ENCODE measurements at places on chromosomes 2 and 18. TPM values are rescaled to one million over a fixed set of nuclear protein-coding genes. Genes with fewer than 3 reads are reported as not detected.

The ALPI gene
- total RNA-seq: not detected

GRCh38 chr2:149595056-149595963 lies 7.7 kb upstream of the MMADHC start:
- no peak for DNase-seq

- no peak for DNase-seq
These were observed 6.0 kb upstream of the ASAP2 start for GRCh38 chr2:9200633-9201015.

The PROM2 gene
- 0.60 TPM for total RNA-seq

- no peak for DNase-seq
These were observed 5.4 kb downstream of the HS6ST1 start for GRCh38 chr2:128313091-128313836.

DNA sequence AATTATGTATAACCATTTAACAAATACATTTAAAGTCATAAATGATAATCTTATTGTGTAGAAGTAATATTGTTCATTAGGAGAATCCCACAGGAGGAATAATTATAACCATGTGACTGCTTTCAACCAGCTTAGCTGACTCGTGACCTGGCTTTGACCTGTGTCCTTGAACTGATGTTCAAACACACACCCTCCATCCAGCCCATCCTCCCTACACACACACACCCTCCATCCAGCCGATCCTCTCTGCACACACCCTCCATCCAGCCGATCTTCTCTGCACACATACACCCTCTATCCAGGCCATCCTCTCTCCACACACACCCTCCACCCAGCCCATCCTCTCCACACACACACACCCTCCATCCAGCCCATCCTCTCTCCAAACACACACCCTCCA lies 83.5 kb downstream of the EIPR1 start:
- no peak for DNase-seq

GRCh38 chr2:37916512-37917082 lies 8.5 kb upstream of the RMDN2 start:
- no peak for DNase-seq

DNA sequence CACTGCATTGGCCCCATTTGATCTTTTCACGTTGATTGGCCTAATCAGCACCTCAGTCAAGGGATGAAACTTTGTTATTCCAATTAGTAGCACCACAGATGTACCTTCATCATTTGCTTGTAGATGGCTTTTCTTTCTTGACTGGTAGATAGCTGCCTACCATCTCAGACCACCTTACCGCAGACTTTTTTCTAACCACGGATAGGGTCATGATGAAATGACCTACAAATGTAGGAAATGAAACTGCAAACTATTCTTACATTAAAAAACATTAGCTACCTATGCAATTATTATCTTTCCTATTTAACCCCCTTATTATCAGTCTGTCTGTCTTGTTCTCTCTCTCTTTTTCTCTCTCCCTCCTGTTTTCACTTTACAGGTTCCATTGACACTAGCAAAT lies 22.4 kb upstream of the SLC25A52 start:
- DNase-seq: no peak

The AQP12A gene
- total RNA-seq: not detected

GRCh38 chr2:97906307-97906706 lies 89.4 kb downstream of the TMEM131 start:
- DNase-seq: no peak

The ABCG5 gene
- not detected for total RNA-seq

DNA sequence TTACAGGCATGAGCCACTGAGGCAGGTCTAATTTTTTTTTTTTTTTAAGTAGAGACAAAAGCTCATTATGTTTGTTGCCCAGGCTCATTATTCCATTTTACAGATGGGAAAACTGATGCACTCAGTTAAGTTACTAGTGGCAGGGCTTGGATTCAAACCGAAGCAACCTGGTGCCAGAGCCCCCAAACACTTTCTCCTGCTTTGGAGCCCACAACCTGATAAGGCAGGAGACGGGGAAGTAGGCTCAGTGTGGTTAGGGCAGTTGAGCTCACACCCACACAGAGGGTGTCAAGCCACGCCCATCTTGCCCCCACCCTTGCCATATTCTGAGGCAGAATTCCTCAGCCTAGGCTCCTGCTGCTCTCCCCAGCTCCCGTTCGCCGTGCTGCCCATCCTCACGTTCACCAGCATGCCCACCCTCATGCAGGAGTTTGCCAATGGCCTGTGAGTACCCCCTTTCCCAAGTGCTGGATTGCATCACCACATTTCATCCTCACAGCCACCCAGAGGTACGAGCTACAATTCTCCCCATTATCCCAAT lies 5.8 kb upstream of the CTDSP1 start:
- no peak for DNase-seq

- DNase-seq: no peak
These were observed 57.6 kb downstream of the SDC1 start for GRCh38 chr2:20167356-20167755.

GRCh38 chr2:237472909-237473877 lies 13.9 kb upstream of the MLPH start:
- DNase-seq: no peak

The CCDC74B gene
- 1.2 TPM for total RNA-seq

DNA sequence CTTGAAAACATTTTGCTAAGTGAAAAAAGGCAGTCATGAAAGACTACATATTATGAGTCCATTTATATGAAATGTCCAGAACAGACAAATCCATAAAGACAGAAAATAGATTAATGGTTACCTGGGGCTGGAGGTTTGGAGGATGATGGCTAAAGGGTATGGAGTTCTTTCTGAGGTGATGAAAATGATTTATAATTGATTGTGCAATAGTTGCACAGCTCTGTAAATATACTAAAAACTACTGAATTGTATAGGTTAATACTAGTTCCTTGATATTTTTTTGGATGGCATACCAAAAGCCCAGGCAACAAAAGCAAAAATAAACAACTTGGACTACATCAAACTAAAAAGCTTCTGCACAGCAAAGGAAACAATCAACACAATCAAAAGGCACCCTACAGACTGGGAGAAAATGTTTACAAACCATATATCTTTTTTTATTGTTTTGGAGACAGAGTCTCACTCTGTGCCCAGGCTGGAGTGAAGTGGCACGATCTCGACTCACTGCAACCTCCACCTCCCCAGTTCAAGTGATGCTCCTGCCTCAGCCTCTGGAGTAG lies 21.5 kb downstream of the SOS1 start:
- DNase-seq: no peak

- no peak for DNase-seq
These were observed 80.2 kb upstream of the COL3A1 start for GRCh38 chr2:188893972-188894371.

DNA sequence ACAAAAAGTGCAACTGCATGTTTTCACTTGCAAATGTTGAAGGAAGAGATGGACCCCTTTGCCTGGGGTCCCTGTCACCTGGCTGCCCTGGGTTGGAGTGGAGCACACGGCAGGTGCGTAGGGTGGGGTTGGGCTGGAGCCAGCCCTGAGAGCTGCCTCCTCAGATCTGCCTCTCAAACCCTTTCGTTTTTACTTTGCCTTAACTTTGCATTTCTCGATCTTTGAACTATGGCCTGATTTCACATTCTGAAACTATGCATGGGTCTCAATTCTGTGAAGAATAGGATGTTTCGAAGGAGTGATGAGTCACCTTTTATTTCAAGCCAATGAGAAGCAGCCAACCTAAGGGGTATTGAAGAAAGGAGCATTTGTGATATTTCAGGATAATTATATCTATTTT lies 132.8 kb downstream of the ACOXL start:
- no peak for DNase-seq

- no peak for DNase-seq
These were observed 67.8 kb upstream of the PARD3B start for GRCh38 chr2:204477358-204477950.

The RBM43 gene
- 11.3 TPM for total RNA-seq

Measured in omental fat pad (tissue), 4 donors.